Naive thymus-derived CD4-positive, alpha-beta T cell (primary cell): ENCODE measurements at places on chromosomes 2 and 18. TPM values are rescaled to one million over a fixed set of nuclear protein-coding genes. Genes with fewer than 3 reads are reported as not detected.

DNA sequence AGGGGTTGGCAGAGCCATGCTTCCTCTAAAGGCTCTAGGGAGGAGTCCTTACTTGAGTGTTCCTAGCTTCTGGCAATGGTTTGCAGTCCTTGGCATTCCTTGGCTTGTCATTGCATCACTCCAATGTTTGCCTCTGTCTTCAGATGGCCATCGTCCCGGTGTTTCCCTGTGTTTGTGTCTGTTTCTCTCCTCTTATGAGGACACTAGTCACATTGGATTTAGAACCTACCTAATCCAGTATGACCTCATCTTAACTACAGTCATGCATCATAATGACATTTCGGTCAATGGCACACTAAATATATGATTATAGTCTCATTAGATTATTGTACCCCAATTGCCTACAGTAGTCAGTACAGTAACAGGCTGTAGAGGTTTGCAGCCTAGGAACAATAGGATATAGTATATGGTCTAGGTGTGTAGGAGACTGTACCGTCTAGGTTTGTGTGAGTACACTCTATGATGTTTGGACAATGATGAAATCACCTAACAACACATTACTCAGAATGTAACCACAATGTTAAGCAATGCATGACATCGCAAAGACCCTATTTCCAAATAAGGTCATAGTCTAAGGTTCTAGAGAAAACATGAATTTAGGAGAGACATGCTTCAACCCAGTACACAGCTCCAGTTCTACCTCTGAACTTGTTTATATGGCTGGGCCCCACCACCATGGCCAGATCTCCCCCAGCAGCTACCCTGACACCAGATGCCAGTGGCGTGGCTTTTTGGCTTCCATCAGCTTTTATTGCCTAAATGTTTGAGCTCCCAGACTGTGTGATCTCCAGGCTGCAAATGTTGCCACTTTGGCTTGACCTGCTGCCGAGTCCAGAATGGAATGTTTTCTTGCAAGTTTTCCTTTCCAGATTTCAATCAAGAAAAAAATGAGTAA is 22.1 kb downstream of the SRD5A2 start:
- no peaks in the 10 kb centered on the region for H3K27me3 ChIP-seq
- H3K4me1 ChIP-seq: no peaks in the 10 kb centered on the region

UCN gene
- 0.35 TPM for polyA plus RNA-seq

GRCh38 chr18:2853926-2854664 is 7.3 kb downstream of the EMILIN2 start:
- H3K4me1 ChIP-seq: no peaks in the 10 kb centered on the region
- no peaks in the 10 kb centered on the region for H3K36me3 ChIP-seq
- H3K27ac ChIP-seq: no peak overlapping the region
- H3K27me3 ChIP-seq: no peaks in the 10 kb centered on the region
- no peak overlapping the region for H3K4me3 ChIP-seq
- DNase-seq: no peak

PTPN18 gene
- 39.4 TPM for polyA plus RNA-seq

DNAJC27 gene
- polyA plus RNA-seq: 3.0 TPM
